ENCODE measurements at places on chromosomes 7 and 10.

GRCh38 chr7:139049936-139050335, 14.1 kb upstream of the ZC3HAV1L start:
- DNase-seq = no peak

- no peak for DNase-seq
Measured at GRCh38 chr10:66649626-66650025, 276.2 kb upstream of the LRRTM3 start.

DNA sequence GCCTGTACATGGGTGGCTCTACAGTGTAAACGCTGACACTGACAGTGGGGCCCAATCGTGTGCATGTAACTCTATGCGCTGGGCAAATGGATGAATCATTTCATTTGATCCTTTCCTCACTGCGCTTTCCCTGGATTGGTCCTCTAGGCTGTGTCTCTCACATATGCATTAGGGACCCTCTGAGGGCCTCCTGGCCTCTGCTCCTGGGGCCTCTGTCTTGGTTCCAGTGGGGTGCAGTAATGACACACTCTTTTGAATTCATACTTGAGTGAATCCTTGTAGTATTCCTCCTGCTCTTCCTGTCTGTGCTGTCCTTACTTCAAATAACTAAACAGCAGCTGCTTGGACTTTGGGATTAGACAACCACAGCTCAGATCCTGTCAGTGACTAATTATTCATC, 176.5 kb upstream of the ADO start:
- DNase-seq = no peak

DNA sequence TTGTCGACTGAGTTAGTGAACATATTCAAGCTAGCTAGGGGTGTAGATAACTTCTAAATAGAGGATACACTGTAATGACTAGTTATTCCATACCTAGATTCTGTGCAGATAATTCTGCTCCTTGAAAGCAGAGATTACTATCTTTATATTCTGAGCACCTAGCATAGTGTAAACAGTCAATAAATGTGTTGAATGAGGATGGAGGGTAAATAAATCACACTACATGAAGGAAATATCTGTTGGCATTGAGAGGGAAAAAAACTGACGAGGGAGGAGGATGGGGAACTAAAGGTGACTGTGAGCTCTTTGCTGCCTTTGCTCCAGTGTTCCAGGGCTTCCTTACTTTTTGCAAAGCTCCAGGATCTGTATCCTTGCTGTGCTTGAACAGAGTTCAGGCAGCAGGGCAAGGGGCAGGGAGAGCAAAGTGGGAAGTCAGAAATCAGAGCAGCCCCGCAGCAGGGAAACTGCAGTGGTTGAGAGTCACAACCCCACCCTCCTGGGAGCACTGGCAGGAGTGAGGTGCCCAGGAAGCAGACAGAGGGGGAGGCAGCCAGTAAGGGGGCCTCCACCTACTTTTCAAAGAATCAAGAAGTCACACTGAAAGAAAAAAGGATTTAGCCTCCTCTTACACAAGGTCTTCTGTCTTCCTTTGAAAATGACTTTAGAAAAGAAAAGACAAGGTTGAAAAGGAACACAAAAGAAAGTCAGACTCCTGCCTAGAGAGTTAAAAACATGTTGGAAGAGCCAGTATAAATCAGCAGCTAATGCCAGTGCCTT, 71.8 kb upstream of the LRRN3 start:
- no peak for DNase-seq

GRCh38 chr7:149855361-149856305, 17.5 kb downstream of the ZNF862 start:
- no peak for DNase-seq

- DNase-seq = no peak
Measured at GRCh38 chr7:99422186-99422585, 13.4 kb downstream of the BUD31 start.

DNA sequence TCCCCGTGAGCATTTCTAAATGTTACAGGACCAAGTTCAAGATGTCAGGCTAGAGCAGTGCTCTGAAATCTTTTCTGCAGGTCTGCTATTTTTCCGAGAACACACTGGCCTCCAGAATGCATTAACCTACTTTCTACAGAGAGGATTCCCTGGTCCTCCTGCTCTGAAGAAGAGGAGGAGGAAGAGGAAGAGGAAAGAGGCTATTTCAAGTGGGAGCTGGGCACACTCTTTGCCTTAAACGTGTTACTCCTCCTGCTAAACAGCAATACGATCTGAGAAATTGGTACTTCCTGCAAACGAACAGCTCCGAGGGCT, 157.4 kb downstream of the FRMD4A start:
- no peak for DNase-seq

DNA sequence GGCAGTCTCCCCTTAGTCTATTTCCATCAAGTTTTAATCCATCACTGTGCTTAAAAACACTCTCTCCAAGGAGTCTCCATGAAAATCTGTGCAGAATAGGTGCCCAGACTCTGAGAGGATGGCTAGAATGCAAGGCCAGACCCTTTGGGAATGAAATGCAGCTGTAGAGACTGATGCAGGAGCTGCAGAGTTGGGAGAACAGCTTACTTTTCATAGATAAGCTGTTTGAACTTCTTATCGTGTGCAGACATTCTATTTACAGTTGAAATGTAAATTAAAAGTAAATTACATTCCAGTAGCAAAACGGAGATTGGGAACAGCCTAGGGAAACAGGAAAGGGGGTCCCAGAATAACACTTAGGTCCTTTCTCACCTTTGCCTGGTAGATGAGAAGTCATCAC, 14.9 kb downstream of the ZNF22 start:
- DNase-seq = no peak

DNA sequence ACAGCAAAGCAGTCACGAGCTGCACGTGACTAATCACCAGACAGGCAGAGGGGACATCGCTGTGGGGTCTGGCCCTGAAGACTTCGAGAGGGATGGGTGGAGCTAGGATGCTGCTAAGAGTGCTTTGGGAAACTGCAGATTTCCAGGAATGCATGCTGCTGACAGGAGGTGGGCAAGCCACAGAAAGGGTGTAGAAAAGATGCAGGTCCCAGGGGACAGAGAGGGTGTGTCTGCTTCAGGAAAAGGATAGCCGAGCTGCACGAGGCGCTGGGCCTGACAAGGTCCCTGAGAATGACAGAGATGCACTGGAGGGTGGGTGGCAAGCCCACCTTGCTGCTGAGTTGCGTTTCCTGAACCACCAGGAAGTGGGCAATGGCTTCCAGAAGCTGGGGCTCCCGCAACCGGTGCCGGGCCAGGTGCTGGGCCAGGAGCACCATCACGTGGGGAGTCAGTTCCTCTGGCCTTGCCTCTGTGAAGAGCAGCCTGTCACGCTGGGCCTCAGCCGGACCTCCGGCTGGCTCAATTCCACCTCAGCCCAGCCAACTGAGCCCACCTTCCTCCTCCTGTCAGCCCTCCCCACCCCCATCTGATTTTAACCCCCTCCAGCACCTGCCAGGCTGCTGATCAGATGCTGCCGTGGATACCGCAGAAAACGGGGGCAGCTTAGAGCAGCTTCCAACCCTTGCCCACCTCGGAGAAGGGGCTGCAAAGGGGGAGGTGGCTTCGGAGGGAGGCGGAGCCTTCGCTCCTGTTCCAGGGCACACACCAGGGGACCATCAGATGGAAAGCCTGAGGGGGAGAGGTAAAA, 2.2 kb downstream of the FASTK start:
- DNase-seq = peak; percentile 47

- DNase-seq = peak; percentile 21
Measured at GRCh38 chr7:95511716-95512260, 26.0 kb downstream of the ASB4 start.

DNA sequence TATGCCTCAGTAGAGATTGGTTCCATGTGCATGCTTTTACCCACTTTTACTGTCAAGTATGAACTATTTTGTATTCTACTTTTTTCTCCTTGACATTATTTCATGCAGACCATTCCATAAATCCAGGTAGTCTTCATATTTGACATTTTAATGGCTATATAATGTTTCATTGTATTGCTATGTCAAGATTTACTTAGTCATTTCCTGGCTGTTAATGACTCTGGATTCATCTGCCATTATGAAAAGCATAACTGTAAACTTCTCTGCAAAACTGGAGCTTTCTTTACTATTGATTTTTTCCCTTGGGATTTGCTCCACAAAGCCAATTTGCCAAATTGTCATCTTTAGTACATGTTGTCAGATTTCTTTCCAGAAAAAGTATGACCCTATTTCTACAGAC, 6.8 kb upstream of the MSRB2 start:
- DNase-seq = no peak

DNA sequence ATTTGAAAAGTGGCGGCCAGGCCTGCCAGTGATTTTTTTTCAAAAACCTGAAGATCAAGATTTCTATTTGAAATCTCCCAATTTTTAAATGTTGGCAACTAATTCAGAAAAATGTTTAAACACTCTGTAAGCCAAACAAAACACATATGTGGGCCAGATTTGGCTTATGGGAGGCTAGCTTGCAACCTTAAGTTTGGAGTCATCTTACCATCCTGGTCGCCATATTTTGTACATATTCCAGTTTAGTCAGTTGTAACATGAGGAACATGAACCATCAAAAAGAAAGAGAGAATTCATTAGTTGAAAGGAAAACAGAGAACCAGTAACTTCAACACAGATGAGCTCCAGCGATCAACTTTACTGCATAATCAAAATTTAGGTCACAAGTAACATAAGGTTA, 115.4 kb downstream of the TMEM26 start:
- no peak for DNase-seq

DNA sequence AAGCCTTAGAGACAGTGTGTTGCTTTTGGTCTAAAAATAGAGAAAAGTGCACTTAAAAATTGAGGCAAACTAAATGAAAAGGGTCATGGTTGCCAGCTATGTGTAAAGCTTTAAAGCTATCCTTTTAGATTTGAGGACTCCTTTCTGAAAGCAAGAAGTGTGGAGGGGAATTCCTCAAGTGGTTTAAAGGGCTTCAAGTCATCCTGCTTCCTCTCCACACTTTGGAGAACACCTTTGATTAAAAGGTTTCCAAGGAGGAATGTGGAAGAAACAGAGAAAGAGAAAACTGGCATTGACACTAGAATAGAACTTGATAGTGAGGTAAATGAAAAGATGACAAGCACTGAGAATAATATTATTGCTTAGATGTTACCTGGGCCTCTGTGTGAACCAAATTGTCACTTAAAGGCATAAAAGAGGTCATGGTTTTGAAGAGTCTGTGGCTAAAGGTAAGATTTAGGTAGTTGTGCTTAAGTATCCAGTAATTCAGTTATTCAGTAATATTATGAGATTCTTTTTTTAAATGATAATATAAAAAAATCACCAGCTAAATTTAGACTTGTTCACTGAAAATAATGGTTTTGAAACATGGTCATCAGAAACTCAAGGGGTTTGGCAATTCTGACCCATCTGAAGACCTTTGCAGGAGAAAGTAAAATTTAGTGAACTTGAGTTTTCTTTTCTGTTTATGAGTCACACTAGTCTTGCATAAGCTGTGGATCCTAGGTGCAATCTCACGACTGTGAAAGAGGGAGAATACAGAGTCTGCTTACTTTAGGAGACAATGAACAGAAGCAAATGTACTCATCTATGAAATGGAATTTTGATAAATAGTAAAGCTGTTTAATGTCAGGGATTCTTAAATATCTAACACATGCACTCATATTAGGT, 466.0 kb downstream of the KIF20B start:
- DNase-seq = no peak

GRCh38 chr10:61463035-61463909, 10.1 kb upstream of the TMEM26 start:
- no peak for DNase-seq
